ENCODE measurements at places on chromosomes 5 and 9.
A peak's percentile ranks its signal among the peaks of the same experiment; 100 is the strongest.

GRCh38 chr5:67350185-67350584, 153.6 kb upstream of the CD180 start:
- H3K27me3 ChIP-seq, result no peaks in the 10 kb centered on the region
- H3K36me3 ChIP-seq, result no peaks in the 10 kb centered on the region
- no peak overlapping the region for H3K27ac ChIP-seq
- H3K4me3 ChIP-seq, result no peak overlapping the region

GRCh38 chr5:17259630-17260257, 42.3 kb downstream of the BASP1 start:
- H3K4me3 ChIP-seq, result no peak overlapping the region
- H3K27me3 ChIP-seq, result no peaks in the 10 kb centered on the region
- H3K4me1 ChIP-seq, result no peaks in the 10 kb centered on the region
- no peak overlapping the region for H3K27ac ChIP-seq
- no peak for DNase-seq
- H3K36me3 ChIP-seq, result no peaks in the 10 kb centered on the region

- peaks cover 16% of the 10 kb centered on the region for H3K4me1 ChIP-seq
- H3K4me3 ChIP-seq, result no peak overlapping the region
- no peaks in the 10 kb centered on the region for H3K36me3 ChIP-seq
- no peak overlapping the region for H3K27ac ChIP-seq
Observed at GRCh38 chr5:40838086-40838485, 3.1 kb upstream of the RPL37 start.

GRCh38 chr5:74257645-74258313, 382.7 kb downstream of the ENC1 start:
- no peaks in the 10 kb centered on the region for H3K27me3 ChIP-seq
- DNase-seq, result peak; percentile 72
- no peak overlapping the region for H3K4me3 ChIP-seq
- H3K36me3 ChIP-seq, result no peaks in the 10 kb centered on the region

- H3K36me3 ChIP-seq, result no peaks in the 10 kb centered on the region
- no peak overlapping the region for H3K4me3 ChIP-seq
- H3K27ac ChIP-seq, result no peak overlapping the region
- DNase-seq, result no peak
- H3K27me3 ChIP-seq, result no peaks in the 10 kb centered on the region
Observed at GRCh38 chr9:34496149-34496712, 26.6 kb downstream of the ENHO start.

- H3K27ac ChIP-seq, result peak overlapping the region; percentile 60
- H3K4me1 ChIP-seq, result peaks cover 4% of the 10 kb centered on the region
- no peak overlapping the region for H3K4me3 ChIP-seq
- H3K27me3 ChIP-seq, result no peaks in the 10 kb centered on the region
- H3K36me3 ChIP-seq, result peaks cover 56% of the 10 kb centered on the region
Observed at GRCh38 chr9:2816476-2817141, 27.3 kb downstream of the PUM3 start.

DNA sequence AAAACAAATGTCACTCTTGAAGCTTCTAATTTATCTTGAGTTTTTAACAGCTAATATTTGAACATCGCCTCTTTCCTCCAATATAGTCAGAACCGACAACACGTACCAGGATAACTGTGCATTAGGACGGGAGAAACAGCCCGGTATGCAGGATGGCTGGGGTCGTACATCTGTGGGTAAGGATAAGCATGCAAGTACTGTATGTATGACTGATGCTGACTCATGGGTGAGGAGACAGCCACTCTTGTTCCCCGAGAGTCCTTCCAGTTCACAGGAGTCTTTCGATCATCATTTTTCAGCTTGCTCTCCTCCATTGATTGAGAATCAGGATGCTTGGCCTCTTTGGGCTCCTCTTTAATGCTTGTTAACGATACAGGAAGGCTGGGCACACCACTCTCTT, 102.3 kb downstream of the ZNF608 start:
- H3K4me3 ChIP-seq, result no peak overlapping the region
- H3K27me3 ChIP-seq, result no peaks in the 10 kb centered on the region
- H3K36me3 ChIP-seq, result peaks cover 3% of the 10 kb centered on the region
- H3K27ac ChIP-seq, result no peak overlapping the region

- no peak for DNase-seq
- H3K4me3 ChIP-seq, result no peak overlapping the region
- H3K27me3 ChIP-seq, result no peaks in the 10 kb centered on the region
- H3K27ac ChIP-seq, result no peak overlapping the region
- H3K36me3 ChIP-seq, result no peaks in the 10 kb centered on the region
- H3K4me1 ChIP-seq, result no peaks in the 10 kb centered on the region
Observed at GRCh38 chr9:114687034-114687433, 5.0 kb upstream of the TEX48 start.

GRCh38 chr9:121735793-121736770, 84.6 kb downstream of the DAB2IP start:
- peak overlapping the region; percentile 60 for H3K4me3 ChIP-seq
- peak; percentile 79 for DNase-seq
- H3K4me1 ChIP-seq, result peaks cover 95% of the 10 kb centered on the region

GRCh38 chr5:107157809-107158208, 512.9 kb downstream of the EFNA5 start:
- no peak overlapping the region for H3K27ac ChIP-seq
- no peak overlapping the region for H3K4me3 ChIP-seq
- H3K27me3 ChIP-seq, result no peaks in the 10 kb centered on the region
- DNase-seq, result no peak

GRCh38 chr5:120516805-120517204, 52.7 kb downstream of the PRR16 start:
- H3K36me3 ChIP-seq, result no peaks in the 10 kb centered on the region
- no peak overlapping the region for H3K4me3 ChIP-seq
- H3K27ac ChIP-seq, result no peak overlapping the region
- no peaks in the 10 kb centered on the region for H3K27me3 ChIP-seq
- no peaks in the 10 kb centered on the region for H3K4me1 ChIP-seq
- no peak for DNase-seq

DNA sequence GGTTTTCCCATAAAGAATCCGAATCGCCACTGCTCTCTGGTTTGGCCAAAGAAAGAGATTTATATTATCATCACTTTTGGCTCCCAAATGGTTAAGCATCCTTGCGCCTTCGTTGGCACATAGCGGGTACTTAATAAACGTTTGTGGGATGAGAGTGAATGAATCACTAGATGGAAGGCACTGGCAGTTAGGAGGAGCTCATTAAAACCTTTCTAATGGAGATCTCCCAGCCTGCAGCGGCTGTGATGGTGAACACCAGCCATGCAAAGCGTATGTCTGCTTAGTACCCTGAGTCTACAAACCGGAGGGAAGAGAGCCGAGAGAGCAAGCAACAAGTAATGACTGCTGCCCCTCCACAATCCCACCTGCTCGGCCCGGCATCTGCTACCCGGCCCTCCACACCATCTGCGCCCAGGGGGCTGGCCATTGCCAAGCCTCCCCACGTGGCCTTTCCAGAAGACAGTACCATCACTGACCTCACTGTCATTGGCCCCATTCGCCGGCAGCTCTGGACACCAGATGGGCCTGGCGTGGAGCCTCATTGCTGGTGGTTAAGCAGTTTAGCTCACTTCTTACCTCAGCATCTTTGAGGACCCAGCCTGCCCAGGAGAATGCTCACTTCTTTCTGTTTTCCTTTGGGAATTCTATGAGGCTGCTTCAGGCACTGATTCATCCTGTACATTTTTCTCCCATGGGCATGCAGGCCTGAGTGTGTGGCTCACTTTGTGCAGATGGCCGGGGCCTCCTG, 39.3 kb upstream of the ANKRD33B start:
- DNase-seq, result peak; percentile 81
- no peak overlapping the region for H3K4me3 ChIP-seq
- H3K27ac ChIP-seq, result no peak overlapping the region
- no peaks in the 10 kb centered on the region for H3K4me1 ChIP-seq
- H3K36me3 ChIP-seq, result no peaks in the 10 kb centered on the region

- peak overlapping the region; percentile 83 for H3K4me3 ChIP-seq
- no peaks in the 10 kb centered on the region for H3K4me1 ChIP-seq
- DNase-seq, result no peak
- no peaks in the 10 kb centered on the region for H3K27me3 ChIP-seq
Observed at GRCh38 chr5:150945486-150945885, 40.7 kb upstream of the ZNF300 start.

- H3K36me3 ChIP-seq, result peaks cover 60% of the 10 kb centered on the region
- DNase-seq, result no peak
- H3K27ac ChIP-seq, result no peak overlapping the region
- no peak overlapping the region for H3K4me3 ChIP-seq
Observed at GRCh38 chr5:88203981-88204750, 64.5 kb downstream of the TMEM161B start.

GRCh38 chr5:5793242-5794117, 371.0 kb downstream of the ICE1 start:
- H3K27me3 ChIP-seq, result no peaks in the 10 kb centered on the region
- no peaks in the 10 kb centered on the region for H3K36me3 ChIP-seq
- H3K4me3 ChIP-seq, result no peak overlapping the region
- H3K4me1 ChIP-seq, result peaks cover 5% of the 10 kb centered on the region
- H3K27ac ChIP-seq, result no peak overlapping the region

- H3K27ac ChIP-seq, result no peak overlapping the region
- H3K27me3 ChIP-seq, result no peaks in the 10 kb centered on the region
- H3K4me3 ChIP-seq, result no peak overlapping the region
Observed at GRCh38 chr5:91058575-91058974, 324.5 kb downstream of the ARRDC3 start.

GRCh38 chr9:126621061-126621918, 7.6 kb downstream of the LMX1B start:
- no peak overlapping the region for H3K27ac ChIP-seq
- H3K36me3 ChIP-seq, result no peaks in the 10 kb centered on the region
- peak; percentile 28 for DNase-seq
- peaks cover 7% of the 10 kb centered on the region for H3K4me1 ChIP-seq

DNA sequence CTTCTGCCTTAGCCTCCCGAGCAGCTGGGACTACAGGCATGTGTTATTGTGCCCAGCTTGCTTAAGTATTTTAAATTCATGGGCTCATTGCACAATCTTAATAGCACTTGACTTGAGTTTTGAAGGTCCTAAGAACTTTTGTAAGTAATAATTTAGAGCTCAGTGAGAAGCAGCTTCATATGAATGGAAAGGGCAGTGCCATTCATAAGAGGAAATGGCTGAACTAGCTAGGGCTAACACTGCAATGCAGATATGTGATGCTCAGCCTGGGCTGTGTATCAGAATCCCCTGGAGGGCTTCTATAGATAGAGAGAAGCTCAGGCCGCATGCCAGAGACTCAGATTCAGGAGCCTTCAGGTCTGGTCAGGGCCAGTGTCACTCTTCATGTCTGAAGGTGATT, 295.5 kb upstream of the DAP start:
- H3K27ac ChIP-seq, result no peak overlapping the region
- H3K4me1 ChIP-seq, result no peaks in the 10 kb centered on the region
- H3K36me3 ChIP-seq, result no peaks in the 10 kb centered on the region
- no peak for DNase-seq

GRCh38 chr5:111694133-111694532, 62.9 kb downstream of the NREP start:
- H3K4me1 ChIP-seq, result no peaks in the 10 kb centered on the region
- no peak overlapping the region for H3K27ac ChIP-seq
- H3K4me3 ChIP-seq, result no peak overlapping the region
- H3K36me3 ChIP-seq, result no peaks in the 10 kb centered on the region

- no peaks in the 10 kb centered on the region for H3K36me3 ChIP-seq
- no peak overlapping the region for H3K4me3 ChIP-seq
- no peaks in the 10 kb centered on the region for H3K27me3 ChIP-seq
- H3K27ac ChIP-seq, result no peak overlapping the region
- DNase-seq, result no peak
Observed at GRCh38 chr9:122396614-122397148, 25.9 kb downstream of the PTGS1 start.

- no peak overlapping the region for H3K27ac ChIP-seq
- H3K4me1 ChIP-seq, result no peaks in the 10 kb centered on the region
- H3K4me3 ChIP-seq, result no peak overlapping the region
- H3K36me3 ChIP-seq, result no peaks in the 10 kb centered on the region
- DNase-seq, result no peak
Observed at GRCh38 chr9:110691002-110691549, 22.5 kb downstream of the MUSK start.

DNA sequence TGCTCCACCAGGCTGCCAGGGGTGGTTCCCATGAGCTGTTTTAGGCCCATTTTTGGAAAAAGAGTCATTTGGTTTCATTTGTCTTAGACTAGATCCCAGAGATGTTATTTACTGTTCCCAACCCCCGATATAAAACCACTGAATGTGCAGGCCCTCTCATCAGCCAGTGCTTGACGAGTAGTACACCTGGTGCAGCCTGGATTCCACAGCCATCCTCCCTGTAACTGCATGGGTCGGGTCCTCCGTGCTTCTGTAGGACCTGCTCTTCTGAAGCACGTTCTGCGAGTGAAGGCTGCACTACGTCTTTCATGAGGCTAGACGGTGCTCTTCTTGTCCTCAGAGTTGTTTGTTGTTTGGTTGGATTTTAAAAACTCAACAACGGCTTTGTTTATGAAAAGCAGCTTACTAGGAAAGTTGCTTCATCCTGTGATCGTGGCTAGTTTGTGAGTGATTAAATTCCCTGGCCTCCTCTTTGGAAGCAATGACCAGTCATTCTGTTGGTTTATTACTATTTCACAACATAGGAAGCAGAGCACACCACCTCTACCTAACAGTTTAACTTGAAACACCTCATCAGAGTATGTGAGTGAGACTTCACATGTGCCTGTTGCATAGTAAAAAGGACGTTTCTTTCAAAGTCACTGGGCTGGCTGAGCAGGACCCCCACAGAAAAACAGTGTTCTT, 135.2 kb downstream of the AOPEP start:
- H3K27me3 ChIP-seq, result no peaks in the 10 kb centered on the region
- H3K27ac ChIP-seq, result peak overlapping the region; percentile 77
- no peak for DNase-seq
- H3K4me1 ChIP-seq, result peaks cover 42% of the 10 kb centered on the region
- no peaks in the 10 kb centered on the region for H3K36me3 ChIP-seq

DNA sequence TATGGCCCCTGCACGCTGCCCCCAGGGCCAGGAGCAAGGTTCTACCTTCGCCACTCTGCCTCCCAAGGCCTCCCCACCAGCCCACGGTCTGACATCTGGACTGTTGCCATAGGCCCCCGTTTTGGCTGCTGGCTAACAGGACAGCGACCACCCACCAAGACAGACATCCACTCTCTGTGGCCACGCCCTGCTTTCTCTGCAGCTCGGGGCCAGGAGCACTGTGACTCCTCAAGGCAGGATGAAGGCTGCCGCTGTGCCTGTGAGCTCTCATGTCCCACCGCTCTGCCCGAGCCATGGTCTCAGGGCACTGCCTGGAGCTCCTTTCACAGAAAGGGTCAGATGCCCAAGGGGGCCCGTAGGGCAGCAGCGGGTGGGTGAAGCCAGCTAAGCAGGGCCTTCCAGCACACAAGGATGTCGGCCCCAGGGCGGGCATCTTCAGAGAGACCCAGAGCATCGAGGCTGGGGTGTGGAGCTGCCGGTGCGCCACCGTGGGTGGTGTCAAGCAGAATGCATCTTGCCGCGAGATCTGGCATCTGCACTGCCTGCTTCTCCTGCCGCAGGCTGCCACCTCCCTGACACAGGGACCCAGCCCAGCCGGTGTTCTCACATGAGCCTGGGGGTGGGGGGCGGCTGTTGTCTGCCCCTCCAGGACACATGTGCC, 92.2 kb upstream of the ADAMTS2 start:
- H3K4me1 ChIP-seq, result no peaks in the 10 kb centered on the region
- DNase-seq, result no peak
- H3K27ac ChIP-seq, result no peak overlapping the region
- no peak overlapping the region for H3K4me3 ChIP-seq
- peaks cover 17% of the 10 kb centered on the region for H3K27me3 ChIP-seq
- H3K36me3 ChIP-seq, result no peaks in the 10 kb centered on the region

GRCh38 chr5:133469252-133469651, 143.1 kb downstream of the FSTL4 start:
- H3K27me3 ChIP-seq, result no peaks in the 10 kb centered on the region
- H3K4me1 ChIP-seq, result no peaks in the 10 kb centered on the region
- DNase-seq, result no peak
- no peaks in the 10 kb centered on the region for H3K36me3 ChIP-seq

All from psoas muscle (tissue), 8 donors.